ENCODE measurements at places on chromosomes 5 and 9.

GRCh38 chr9:214648-215493, at the start of gene DOCK8:
DOCK8 (plus strand) TSS chr9:214865; CDS start chr9:214977, 112 bp downstream.
- peak; percentile 34 for DNase-seq

DNA sequence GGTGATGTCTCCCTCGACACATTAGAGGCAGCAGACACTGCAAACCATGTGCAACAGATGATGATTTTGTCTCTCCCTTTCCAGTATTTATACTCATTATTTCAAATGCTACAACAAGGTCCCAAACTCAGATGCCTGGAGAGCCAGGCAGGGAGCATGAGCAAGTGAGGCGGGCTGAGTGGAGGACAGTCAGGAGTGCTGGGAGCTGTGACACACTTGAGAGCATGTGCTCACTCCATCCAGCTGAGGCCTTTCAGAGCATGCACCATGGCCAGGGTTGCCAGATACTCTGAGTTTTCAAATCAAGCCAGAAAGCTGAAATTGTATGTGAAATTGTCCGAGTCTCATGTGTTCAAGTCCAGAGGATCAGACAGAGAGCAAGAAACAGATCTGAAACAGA, 55.8 kb upstream of the SLC2A8 start:
- DNase-seq: no peak

GRCh38 chr9:132201139-132201538, 39.3 kb downstream of the NTNG2 start:
- no peak for DNase-seq

DNA sequence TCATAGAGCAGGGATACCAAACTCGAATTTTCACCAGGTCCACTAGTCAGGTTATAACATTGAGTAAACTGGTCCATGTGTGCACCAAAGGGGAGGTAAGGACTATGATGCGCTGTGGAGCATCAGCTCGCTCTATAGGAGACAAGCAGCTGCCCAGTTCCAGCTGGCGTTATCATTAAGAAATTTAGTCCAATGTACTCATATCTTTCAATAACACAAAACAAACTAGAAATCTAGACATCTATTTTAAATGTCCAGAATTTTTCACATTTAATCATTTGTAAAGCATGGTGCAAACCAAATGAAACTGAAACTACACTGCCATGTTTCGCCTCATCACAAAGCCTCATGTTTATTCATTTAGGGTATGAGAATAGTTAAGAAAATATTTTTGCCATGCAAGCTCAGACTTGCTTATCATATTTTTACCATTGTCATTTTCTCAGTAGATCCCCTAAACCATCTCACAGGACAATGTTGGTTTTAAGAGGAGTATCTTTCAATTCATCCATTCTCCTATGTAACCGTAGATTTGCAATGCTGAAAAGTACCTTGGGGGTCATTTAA, 50.9 kb downstream of the ZNF474 start:
- no peak for DNase-seq

GRCh38 chr5:155052532-155052931, 39.0 kb downstream of the KIF4B start:
- DNase-seq: no peak

DNA sequence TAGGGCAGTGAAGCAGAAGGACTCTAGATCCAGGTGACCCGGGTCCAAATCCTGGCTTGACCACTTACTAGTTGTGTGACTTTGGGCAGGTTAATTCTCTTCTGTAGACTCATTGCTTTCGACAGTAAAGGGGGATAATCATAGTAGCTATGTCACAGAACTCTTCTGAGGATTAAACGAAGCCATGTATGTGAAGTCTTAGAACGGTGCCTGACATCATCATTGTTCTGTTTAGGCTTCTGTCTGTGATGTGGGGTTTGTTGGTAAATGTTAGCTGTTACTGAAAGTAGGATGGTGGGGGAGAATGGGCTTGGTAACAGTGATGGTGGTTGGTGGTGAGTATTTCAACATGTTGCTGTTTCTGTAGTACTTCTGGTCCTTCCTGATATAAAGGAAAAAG, 73.7 kb downstream of the MAP1B start:
- DNase-seq: no peak

- DNase-seq: peak; percentile 85
These were observed 23.3 kb upstream of the CPLANE1 start for GRCh38 chr5:37272511-37272910.

DNA sequence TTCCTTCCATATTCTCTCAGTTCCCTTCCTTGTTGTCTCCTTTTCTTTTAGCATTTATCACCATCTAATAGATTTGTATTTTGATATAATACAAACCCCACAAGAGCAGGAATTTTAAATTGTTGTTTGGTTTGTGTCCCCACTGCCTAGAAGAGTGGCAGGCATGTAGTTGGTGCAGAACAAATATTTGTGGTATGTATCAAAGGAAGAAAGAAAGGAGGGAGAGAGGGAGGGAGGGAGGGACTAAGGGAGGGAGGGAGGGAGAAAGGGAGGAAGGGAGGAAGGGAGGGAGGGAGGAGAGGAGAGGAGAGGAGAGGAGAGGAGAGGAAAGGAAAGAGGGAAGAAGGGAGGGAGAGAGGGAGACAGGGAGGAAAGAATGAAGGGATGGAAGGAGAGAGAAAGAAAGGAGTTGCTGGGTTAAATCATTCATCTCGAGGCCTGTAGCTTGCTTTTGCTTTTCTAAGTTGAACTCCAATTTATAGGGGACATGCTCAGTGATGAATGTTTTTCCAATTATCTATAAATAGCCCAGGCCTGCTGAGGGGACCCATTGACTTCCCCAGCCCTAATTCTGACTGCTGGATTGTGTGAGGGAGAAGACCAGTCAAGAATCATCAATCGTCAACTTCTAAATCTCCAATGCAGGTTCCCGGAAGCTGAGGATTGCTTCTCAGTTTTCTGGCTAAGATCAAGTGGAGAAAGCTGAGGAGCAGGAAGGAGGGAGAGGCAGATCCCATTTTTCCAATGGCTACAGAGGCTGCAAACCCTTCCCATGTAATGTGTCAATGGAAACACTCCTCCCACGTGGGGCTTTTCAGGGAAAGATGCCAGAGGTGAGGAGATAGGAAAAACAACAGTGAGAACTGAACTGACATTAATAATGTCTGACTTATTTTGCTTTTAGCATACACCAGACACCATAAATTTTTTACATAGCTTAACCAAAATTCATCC, 320.7 kb downstream of the ASTN2 start:
- DNase-seq: peak; percentile 43

DNA sequence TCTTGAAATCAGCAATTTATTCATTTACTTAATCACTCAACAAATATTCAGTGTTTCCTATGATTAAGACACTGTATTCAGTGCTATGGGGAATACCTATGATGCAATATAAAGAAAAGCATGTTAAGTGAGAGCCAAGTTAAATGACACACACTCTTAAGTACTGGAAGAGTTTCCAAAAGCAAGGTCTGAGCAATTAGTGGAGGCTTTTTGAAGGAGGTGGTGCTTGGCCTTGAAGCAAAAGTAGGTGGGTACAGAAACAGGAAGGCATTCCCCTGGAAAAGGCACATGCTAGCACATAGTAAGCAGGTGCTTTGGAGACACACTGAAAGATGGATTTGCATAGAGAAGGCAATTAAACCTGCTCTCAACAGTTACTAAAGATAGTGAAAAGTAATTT, 4.0 kb downstream of the TSLP start:
- peak; percentile 86 for DNase-seq

DNA sequence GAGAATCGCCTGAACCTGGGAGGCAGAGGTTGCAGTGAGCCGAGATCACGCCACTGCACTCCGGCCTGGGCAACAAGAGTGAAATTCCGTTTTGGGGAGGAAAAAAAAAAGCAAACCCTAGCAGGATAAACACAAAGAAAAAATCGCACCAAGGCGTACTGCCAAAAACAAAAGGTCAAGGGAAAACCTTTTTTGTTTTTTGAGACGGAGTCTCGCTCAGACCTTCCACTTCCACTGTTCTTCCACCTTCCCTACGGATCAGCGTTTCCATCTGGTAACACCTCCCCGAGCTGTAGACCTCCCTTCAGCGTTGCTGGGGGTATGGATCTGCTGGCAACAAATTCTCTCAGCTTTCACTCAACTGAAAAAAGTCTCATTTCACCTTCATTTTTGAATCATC, 20.1 kb upstream of the FCN2 start:
- no peak for DNase-seq

- no peak for DNase-seq
These were observed 122.8 kb downstream of the ATPSCKMT start for GRCh38 chr5:10126900-10127299.

DNA sequence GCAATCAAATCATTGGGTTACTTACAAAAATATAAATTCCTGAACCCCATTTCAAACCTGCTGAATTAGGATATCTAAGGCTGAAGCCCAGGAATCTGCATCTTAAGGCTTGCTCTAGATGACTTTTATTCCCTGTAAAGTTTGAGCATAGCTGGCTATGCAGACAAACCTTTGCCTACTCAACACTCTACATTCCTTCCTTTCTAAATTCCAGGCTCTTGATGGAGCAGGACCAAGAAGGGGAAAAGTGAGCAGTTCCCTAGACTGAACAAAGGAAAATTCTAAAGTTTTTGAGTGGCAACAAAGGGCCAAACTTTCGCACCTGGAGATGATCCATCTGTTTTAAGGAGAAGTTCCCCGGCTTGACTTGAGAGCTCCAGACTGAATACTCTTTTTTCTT, 9.8 kb upstream of the ADRA1B start:
- no peak for DNase-seq

DNA sequence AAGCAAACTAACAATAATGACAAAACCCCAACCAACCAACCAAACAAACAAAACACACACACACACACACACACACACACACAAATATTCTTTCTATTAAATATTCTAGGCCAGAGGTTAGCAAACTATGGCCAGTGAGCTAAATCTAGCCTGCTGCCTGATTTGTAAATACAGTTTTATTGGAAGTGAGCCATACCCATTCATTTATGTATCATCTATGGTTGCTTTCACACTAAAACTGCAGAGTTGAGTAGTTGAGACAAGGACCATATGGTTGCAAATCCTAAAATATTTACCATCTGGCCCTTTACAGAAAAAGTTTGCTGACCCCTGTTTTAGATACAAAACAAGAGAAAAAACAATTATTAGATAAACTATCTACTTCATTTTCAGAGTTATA, 620.5 kb upstream of the SEMA6A start:
- no peak for DNase-seq

All from EL (cell line).